Posterior cingulate gyrus (tissue), 11 donors: ENCODE measurements at places on chromosomes 16 and 17.

- no peak for DNase-seq
Observed at GRCh38 chr17:36590082-36590481, 1.6 kb upstream of the DHRS11 start.

GRCh38 chr17:16931318-16932060 is 40.4 kb downstream of the TNFRSF13B start:
- DNase-seq: no peak

DNA sequence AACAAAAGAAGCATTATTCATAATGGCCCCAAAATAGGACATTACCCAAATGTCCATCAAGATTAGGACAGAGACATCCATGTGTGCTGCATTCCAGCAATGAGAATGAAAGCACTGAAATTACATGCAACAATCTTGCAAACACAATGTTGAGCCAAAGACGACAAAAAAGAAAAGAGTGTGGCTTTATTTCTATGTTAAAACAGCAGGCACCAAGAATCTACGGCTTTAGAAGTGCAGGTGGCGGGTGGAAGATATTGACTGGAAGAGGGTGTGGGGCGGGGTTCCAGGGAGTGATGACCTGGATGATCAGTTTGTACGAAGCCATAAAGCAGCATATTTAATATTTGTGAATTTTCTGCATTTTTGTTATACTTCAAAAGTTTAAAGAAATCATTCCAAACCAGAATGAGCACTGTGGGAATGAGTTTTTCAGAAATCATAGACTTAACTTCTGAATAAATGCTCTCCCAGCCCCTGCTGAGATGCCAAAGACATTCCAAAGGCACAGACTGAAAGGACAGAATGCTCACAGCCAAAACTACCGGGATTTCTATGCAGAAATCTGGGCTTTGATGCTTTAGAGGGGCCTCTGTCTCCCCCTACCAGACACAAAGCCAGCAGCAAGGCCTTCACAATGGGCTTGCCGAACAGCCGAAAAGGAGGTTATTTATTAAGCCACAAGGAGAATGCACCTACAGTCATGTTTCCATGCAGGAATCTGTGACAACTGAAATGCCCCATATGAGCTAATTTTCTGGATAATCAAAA is 361.6 kb downstream of the GRIN2A start:
- no peak for DNase-seq

DNA sequence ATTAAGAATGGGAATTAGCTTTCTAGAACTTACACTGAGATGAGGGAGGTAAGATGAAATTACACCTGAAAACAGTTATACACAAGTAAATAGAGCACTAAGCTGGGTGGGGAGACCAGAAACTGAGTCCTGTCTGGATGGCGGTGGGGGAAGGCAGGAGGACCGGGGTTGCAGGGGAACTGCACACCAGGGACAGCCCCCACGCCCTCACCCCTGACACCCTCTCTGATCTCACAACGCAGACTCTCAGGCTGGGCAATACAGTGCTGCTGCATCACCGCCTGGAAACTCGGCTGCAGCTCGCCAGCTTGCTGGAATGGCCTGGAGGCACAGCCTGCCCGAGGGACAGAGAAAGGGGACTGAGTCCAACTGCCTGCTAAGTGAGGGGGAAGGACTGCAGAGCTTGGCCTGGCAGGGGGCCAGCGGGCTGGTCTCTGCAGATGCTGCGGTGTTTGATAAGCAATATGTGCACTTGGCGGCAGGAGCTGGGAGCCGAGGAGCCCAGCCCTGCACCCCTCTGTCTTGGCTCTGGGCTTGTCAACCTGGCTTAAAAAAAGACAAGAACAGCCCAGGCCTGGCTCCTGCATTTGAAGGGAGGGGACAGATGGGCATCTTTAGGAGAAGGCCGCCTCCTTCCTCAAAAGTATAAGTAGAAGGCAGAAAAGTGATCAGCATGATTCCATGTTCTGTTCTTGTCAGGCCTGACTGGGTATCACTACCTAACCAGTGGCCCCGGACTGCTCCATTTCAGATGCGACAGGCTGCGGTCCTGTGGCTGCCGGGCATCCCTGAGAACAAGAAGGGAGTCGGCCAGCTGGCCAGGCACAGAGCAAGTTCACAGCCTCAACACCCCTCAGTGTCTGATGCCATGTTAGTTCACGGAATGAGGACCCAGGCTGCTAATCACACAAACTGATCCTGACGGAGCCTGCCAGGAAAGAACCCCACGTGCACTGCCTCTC is 30.2 kb downstream of the SPHK1 start:
- DNase-seq: peak; percentile 77

- DNase-seq: no peak
Observed at GRCh38 chr16:8832717-8833105, 35.1 kb downstream of the PMM2 start.

GRCh38 chr16:31474773-31475738 is 3.1 kb downstream of the TGFB1I1 start:
- no peak for DNase-seq

GRCh38 chr17:31310886-31311285 is 3.0 kb downstream of the EVI2B start:
- no peak for DNase-seq

GRCh38 chr17:20189302-20189701 is 180.1 kb downstream of the SPECC1 start:
- peak; percentile 79 for DNase-seq

- no peak for DNase-seq
Observed at GRCh38 chr16:50762241-50762640, 20.4 kb downstream of the CYLD start.

- no peak for DNase-seq
Observed at GRCh38 chr17:29549177-29549923, 17.5 kb downstream of the ABHD15 start.

DNA sequence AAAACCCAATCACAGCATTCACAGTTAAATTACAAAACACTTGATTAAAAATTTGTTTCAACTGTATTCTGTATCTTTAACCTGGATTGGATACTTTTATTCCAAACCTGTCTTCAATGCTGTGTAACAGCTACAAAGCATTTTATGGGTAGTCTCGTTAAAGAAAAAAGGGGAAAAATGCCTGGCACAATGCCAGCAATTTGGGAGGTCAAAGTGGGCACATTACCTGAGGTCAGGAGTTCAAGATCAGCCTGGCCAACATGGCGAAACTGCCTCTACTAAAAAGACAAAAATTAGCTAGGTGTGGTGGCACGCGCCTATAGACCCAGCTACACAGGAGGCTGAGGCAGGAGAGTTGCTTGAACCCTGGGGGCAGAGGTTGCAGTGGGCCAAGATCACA is 4.0 kb downstream of the GNA13 start:
- DNase-seq: peak; percentile 32

DNA sequence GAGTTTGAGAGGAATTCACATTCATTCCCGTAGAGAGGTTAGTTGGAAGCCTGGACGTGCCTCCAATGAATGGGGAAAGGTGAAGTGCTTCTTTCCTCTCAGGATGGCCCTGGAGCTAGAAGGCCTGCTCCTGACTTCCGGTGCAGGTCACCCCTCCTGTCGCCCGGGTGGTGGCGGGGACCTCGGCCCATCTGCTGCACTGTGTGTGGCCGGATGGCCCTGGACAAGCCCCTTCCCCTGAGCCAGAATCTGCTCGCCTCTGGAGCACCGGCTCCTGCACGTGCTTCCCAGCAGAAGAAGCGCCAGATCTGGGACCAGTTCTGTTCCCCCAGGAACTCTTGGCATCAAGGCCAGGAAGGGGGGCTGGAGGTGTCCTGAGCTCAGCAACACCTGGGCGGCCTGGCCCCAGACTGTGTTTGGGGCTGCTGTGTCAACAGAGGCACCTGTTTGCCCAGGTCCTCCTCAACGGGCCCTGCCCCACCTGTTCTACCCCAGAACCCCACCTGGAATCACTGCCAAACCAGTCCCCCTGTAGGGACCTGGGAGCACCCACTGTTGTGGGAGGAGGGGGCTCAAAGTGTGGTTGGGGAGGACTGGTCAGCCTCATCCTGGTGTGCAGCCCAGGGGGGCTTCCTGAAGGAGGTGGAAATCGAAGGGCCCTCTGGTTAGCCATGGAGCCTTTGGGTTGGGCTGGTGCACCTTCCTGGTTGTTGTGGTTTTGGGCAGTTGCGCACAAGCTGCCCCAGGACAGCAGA is 5.1 kb upstream of the PERCC1 start:
- DNase-seq: no peak

DNA sequence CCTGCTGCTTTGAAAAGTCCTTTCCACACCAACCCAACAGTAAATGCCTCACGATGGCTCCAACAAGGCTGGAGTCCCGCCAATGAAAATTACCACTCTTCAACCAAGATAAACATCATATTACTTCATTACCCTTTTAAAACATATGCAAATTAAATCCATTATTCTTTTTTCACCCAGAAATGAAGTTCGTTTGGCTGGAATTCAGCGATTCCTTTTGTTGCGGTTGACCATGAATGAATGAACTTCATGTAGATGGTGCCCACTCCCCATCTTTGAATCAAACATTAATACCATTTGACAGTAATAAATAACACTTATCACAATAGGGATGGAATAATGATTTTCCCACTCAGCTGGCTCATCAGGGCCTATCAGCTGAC is 211.5 kb upstream of the TOX3 start:
- DNase-seq: no peak

DNA sequence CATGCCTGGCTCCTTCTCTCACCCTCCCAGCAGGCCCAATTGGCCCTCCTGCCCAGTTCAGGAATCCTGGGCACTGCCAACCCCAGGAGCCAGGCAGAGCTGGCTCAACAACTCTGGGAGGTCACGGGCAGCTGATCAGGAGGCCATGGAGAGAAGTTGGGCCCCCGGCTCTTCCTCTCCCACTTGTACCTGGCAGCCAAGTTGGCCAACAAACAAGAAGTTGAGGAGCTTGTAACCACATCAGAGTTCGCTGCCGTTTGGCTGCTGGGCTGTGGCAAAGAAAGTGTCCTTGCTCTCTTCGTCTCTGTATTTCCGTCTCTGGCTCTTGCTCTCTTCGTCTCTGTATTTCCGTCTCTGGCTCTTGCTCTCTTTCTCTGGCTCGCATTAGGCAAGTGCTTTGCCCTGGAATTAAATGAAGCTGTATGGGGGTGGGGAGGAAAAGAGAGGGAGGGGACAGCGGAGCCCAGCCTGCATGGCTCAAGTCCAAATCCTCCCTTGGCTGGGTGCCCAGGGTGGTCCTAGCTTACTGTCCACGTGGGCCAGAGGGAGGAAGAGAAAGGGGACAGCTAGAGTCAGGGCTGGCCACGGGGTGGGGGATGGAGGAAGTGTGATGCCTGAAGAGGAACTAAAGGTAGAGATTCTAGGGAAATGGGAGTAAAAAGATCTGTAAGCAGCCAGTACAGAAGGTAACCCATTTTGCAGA is 7.8 kb upstream of the TMEM132E start:
- peak; percentile 29 for DNase-seq

DNA sequence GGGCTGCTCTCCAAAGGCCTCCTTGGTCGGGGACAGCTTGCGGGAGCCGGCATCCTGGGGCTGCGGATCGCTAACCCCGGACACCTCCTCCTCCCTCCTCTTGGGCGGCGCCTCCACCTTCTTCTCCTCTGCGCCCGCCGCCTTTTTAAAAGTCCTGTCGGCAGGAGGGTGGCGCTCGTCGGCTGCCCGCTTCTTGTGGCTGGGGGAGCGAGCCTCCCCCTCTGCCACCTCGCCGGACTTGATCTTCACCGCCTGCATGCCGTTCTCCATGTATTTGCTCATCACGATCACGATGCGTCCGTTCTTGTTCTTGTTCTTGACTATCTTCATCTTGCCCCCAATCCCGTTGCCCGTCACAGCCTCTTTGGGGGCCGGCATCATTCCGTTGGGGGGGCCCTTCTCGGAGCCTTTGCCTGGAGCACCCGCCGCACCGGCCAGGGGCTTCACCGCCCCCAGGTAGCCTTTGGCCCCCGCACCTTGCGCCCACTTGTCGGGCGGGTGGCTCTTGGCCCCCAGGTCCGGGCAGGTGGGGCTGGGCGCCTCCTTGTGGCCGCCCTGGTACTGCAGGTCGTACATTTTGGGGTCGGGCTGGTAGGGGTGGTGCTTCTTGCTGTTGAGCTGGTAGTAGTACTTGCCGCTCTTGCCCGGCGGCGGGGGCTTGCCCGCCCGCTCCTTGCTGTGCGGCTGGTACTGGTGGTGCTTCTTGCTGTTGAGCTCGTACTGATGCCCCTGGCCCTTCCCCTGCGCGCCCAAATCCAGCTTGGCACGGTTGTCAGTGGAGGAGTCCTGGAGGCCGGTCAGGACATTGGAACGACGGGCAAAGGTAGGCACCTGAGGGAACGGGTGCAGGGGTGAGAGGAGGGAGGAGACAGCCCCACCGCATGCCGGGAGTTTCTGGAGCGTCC is 4.4 kb downstream of the CBX4 start:
- no peak for DNase-seq

- DNase-seq: peak; percentile 74
Observed at GRCh38 chr16:49487746-49488145, 114.1 kb downstream of the C16orf78 start.

- no peak for DNase-seq
Observed at GRCh38 chr16:22353933-22354541, 20.4 kb downstream of the CDR2 start.

DNA sequence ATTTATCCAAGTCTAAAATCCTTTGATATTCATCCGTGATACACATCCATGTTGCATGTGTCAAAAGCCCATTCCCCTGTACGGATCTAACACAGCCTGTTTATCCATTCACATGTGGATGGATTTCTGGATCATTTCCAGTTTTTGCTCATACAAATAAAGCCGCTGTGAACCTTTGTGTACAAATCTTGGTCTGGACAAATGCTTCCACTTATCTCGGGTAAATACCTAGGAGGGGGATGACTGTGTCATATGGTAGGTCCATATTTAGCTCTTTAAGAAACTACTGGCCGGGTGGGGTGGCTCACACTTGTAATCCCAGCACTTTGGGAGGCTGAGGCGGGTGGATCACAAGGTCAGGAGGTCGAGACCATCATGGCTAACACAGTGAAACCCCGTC is 6.3 kb upstream of the TBCD start:
- no peak for DNase-seq

- DNase-seq: no peak
Observed at GRCh38 chr17:73658821-73659515, 14.7 kb upstream of the SDK2 start.

DNA sequence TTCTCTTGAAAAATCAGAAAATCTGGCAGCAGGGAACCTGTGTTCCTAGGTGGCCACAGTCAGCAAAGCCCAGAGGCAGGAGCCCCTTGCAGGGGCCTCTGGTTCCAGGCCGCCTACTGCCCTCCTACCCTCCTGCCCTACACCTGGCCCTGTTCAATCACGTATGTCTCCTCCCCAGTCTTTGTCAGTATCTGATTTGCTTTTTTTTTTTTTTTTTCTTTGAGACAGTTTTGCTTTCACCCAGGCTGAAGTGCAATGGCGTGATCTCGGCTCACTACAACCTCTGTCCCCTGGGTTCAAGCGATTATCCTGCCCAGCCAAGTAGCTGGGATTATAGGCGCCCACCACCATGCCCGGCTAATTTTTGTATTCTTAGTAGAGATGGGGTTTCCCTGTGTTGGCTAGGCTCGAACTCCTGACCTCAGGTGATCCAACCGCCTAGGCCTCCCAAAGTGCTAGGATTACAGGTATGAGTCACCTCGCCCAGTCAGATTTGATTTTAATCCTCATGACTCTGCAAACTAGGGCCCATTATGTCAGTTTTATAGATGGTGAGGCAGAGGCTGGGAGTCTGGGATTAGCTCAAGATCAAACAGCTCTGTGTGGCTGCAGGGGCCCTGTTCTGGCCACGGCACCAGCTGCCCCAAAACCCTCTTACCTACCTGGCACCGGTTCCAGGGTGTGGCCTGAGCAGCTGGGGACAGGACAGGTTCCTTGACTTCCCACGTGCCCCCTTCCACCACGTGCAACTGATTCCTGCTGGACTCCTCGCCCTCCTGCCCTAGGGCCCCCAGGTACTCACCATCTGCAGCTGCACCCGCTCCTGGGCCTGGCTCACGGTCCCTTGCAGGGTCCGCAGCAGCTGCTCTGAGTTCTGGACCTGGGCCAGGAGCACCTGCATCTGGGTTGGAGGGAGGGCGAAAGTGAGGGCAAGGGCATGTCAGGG is 14.7 kb downstream of the RABEP2 start:
- no peak for DNase-seq

GRCh38 chr16:56113223-56113622 is 78.1 kb upstream of the GNAO1 start:
- no peak for DNase-seq
